ENCODE measurements at places on chromosomes 6 and 20. TPM values are rescaled to one million over a fixed set of nuclear protein-coding genes. Genes with fewer than 3 reads are reported as not detected.

Gene GMDS
- 24.0 TPM for total RNA-seq

Gene EYS
- total RNA-seq: 0.10 TPM

Gene EBF4
- total RNA-seq: 2.6 TPM

Gene RIMS1
- 29.5 TPM for total RNA-seq

Gene TUBB1
- not detected for total RNA-seq

Gene MARCKS
- total RNA-seq: 74.0 TPM

Gene ZNF165
- 2.4 TPM for total RNA-seq

Gene SRC
- 36.6 TPM for total RNA-seq

Gene PACSIN1
- total RNA-seq: under 0.01 TPM

Gene MLN
- total RNA-seq: not detected
